ENCODE measurements at places on chromosomes 2 and 18.

GRCh38 chr2:3871002-3871401 lies 167.6 kb downstream of the DCDC2C start:
- no peak for DNase-seq

DNA sequence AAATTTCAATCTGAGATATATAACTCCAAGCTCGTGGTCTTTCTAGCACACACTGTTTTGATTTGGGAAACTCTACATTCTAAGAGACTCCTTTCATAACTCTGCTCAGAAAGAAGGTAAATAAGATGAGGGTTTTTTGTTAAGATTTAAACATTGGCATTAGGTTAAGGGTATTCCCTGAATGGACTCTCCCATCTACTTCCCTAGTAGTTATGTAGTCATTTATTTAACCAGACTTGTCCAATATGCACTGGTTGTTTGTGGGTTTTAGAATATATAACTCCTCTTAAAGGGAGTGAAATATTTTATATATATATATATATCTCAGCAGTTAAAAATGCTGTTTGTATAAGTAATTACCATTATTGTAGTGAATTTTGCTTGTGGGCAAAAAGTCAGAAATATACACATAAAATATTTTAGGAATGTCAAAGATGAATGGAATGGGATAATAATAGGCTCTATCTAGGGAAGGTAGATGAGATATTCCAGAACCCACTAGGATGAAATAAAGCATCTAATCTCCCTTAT lies 61.5 kb upstream of the WDR75 start:
- DNase-seq: no peak

DNA sequence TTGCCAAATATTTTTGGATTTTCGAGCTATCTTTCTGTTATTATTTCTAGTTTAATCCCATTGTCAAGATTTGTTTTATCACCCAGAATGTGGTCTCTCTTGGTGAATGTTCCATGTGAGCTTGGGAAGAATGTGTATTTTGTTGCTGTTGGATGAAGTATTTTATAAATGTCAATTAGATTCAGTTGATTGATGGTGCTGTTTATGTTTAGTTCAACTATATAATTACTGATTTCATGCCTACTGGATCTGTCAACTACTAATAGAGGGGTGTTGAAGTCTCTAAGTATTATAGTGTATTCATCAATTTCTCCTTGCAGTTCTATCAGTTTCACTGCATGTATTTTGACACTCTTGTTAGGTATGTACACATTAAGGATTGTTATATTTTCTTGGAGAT lies 34.7 kb upstream of the RMND5A start:
- DNase-seq: no peak

DNA sequence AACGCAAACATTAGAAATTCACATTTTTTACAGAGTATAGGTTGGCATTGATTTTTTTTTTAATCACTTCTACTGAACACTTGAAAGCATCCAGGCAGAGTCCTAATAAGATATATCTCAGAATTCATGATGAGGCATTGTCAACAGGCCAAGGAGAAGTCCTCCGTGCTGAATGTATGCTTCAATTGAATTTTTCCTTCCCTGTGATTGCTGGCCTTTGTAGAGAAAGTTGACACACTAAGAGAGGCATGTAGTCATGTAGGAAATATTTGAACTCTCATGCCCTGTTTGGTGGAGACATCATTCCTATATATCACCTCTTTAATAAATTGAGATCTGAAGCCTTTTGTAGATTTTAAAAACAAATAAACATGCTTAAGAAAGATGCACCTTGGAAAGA lies 844.9 kb downstream of the CPS1 start:
- DNase-seq: no peak

GRCh38 chr2:69642709-69643601 lies 584 bp downstream of the AAK1 start:
- peak; percentile 20 for DNase-seq

Measured in GF-D8 (cell line).